A549 treated with dexamethasone at 1 μM for 4 hours (cell line): ENCODE measurements at places on chromosomes 3 and 15. TPM values are rescaled to one million over a fixed set of nuclear protein-coding genes. Genes with fewer than 3 reads are reported as not detected.

The GYG1 gene
- 29.8 to 36.3 TPM (median 32.3 TPM) in 5 replicates for total RNA-seq

The PPP2R3A gene
- total RNA-seq: 1.4 to 2.6 TPM (median 2.1 TPM) in 5 replicates

The TICRR gene
- total RNA-seq: 8.8 to 13.6 TPM (median 12.1 TPM) in 5 replicates

The DPPA2 gene
- total RNA-seq: 0.06 TPM in 1 of 5 replicates, not detected in the others

The AADACL2 gene
- not detected in 5 replicates for total RNA-seq

The CCR8 gene
- not detected in 5 replicates for total RNA-seq

The B3GNT5 gene
- 20.1 to 29.7 TPM (median 24.4 TPM) in 5 replicates for total RNA-seq

The NPAP1 gene
- not detected in 5 replicates for total RNA-seq

The HACD2 gene
- total RNA-seq: 29.0 to 39.8 TPM (median 35.6 TPM) in 5 replicates

The TRH gene
- not detected in 5 replicates for total RNA-seq

The MEF2A gene
- total RNA-seq: 12.7 to 17.8 TPM (median 15.8 TPM) in 5 replicates

The ACTC1 gene
- total RNA-seq: 0.18 to 0.54 TPM (median 0.35 TPM) in 5 replicates

The ZBTB47 gene
- total RNA-seq: 4.8 to 7.0 TPM (median 5.8 TPM) in 5 replicates

The GOLGA8S gene
- 0.09 to 0.18 TPM (median 0.11 TPM) in 5 replicates for total RNA-seq

The LACTB gene
- total RNA-seq: 28.2 to 31.5 TPM (median 30.5 TPM) in 5 replicates

The IGSF10 gene
- 0.34 to 0.53 TPM (median 0.40 TPM) in 5 replicates for total RNA-seq

The ROPN1 gene
- not detected in 5 replicates for total RNA-seq

The NEK10 gene
- total RNA-seq: 0.44 to 0.95 TPM (median 0.73 TPM) in 5 replicates

The ACOX2 gene
- total RNA-seq: 6.0 to 9.0 TPM (median 7.1 TPM) in 5 replicates

The CCDC174 gene
- total RNA-seq: 12.1 to 17.0 TPM (median 13.2 TPM) in 5 replicates

The CASR gene
- not detected in 5 replicates for total RNA-seq

The SERPINI2 gene
- total RNA-seq: not detected in 5 replicates

The CSTA gene
- 0.58 to 1.6 TPM (median 1.0 TPM) in 5 replicates for total RNA-seq

The ERC2 gene
- total RNA-seq: 0.14 to 0.36 TPM in 2 of 5 replicates, not detected in the others
